ENCODE measurements at places on chromosomes 1 and 21.

GRCh38 chr1:60942291-60942690, 140.1 kb upstream of the NFIA start:
- no peak for DNase-seq

- no peak for DNase-seq
These were observed 359.9 kb downstream of the SEC16B start for GRCh38 chr1:177609953-177610352.

DNA sequence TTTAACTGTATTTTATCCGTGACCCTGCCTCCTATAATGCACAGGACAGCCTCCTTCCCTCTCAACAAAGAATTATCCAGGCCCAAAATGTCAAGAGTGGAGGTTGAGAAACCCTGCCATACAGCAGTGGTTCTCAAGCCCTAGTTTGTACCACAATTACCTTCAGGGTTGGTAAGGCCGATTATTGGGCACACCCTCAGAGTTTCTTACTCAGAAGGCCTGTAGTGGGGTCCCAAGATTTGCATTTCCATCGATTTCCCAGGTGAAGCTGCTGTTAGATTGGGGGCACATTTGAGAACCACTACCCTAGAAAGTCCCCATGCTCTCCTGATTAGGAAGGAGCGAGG, 400 bp upstream of the PGBD2 start:
- no peak for DNase-seq

GRCh38 chr21:27759091-27759659, 792.3 kb upstream of the ADAMTS5 start:
- DNase-seq, result no peak

GRCh38 chr1:207404849-207405525, 49.1 kb upstream of the CR2 start:
- DNase-seq, result peak; percentile 75

DNA sequence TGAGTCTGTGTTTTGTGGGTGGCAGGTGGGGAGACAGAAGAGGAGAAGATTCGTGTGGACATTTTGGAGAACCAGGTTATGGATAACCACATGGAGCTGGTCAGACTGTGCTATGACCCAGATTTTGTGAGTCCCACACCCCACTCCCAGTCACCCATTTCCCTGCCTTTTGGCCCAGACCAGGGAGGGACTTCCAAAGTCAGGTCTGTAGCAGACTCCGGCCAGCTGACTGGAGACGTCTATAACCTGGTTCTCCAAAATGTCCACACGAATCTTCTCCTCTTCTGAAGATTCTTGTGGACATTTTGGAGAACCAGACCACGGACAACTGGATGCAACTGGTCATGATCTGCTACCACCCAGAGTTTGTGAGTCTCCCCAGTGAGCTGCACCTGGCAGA, 1.6 kb downstream of the GSTM5 start:
- no peak for DNase-seq

DNA sequence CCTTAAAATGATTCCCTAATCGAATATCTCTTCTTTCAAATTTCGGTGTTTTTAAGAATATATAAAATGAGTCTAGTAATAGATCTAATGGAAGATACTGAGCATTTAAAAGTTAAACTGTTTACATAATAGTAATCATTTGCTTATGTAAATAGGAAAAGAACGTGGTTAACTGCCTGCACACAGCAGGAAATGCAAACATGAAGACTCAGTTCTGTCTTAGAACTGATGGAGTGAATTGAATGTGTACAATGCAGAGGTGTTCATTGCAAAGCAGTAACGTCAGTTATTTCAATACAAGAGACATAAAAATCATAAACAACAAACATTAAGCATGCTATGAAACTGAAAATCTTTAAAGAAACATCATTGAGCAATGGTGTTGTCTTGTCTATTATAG, 359.4 kb upstream of the ADAMTS5 start:
- no peak for DNase-seq

DNA sequence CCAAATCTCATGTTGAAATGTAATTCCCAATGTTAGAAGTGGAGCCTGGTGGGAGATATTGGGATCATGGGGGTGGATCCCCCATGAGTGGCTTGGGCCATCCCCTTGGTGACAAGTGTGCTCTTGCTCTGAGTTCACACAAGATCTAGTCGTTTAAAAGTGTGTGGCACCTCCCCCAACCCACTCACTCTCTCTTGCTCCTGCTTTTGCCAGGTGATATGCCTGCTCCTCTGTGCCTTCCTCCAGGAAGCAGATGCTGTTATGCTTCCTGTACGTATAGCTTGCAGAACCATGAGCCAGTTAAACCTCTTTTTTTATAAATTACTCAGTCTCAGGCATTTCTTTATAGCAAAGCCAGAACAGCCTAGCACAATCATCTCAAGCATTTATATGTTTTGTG, 23.0 kb upstream of the HSPA13 start:
- DNase-seq, result no peak

DNA sequence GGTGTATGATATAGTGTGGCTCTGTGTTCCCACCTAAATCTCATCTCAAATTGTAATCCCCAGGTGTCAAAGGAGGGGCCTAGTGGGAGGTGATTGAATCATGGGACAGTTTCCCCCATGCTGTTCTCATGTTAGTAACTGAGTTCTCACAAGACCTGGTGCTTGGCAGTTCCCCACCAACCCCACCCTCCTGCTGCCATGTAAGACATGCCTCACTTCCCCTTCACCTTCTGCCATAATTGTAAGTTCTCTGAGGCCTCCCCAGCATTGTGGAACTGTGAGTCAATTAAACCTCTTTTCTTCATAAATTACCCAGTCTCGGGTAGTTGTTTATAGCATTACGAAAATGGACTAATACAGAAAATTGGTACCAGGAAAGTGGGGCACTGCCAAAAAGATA, 1705.3 kb downstream of the NCAM2 start:
- DNase-seq, result no peak

DNA sequence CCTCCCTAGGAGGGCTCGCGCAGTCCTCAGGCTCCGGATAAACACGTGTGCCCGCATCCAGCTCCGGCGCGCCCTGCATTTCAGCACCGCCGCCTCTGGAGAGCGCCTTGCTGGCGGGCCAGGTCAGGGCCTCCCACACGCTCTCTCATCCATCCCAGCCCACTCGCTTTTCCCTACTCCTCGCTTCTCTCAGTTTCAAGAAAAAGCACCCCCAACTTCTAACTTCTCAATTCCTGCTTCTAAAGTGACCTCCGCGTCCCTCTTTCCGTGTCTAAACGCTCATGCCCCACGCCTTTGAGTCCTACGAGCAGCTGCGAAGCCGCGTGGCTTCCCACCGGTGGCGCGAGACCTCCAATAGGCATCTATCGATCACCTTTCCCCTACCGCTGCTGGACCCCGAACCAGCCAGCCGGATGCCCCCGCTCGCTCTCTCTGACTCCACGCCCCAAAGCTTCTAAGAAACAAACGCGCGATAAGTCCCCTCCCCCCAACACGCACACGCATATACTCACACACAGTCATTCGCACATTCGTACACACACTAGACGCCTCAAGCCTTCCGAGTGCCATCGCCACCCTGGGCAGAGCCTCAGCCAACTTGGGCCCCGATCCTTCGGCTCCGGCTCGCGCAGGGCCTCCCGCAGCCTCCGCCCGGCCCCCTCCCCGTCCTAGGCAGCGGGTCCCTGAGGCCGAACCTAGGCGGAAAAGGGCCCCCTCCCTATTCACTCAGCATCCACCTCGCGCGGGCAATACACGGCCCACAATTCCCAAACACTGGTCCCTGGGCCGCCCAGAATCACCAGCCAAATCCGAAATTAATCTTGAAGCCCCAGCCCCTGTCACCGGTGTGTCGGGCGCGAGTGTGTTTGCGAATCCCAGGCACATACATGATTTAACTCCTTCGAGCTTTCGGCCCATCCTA, 1.1 kb downstream of the NMNAT2 start:
- peak; percentile 43 for DNase-seq

- DNase-seq, result peak; percentile 27
These were observed 923 bp upstream of the IFNGR2 start for GRCh38 chr21:33402001-33402979.

DNA sequence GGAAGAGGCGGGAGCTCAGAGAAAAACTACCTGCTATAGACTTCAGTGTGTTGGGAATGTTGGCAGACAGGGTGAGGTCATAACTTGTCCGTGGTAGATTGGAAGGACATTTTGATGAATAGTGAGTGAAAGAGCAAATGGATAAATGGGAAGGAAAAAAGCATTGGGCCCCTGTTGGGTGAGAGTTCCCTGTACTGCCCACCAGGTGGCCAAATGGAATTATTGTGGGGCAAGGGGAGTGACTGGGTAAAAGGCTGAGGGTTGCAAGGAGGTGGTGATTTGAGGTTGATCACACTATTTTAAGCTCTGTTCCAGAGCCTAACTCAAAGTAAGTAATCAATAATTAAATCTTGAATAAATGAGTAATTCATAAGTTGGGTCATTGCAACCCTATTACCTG, 60.4 kb downstream of the MRPS6 start:
- DNase-seq, result peak; percentile 6
